ENCODE measurements at places on chromosomes 5 and 9.
A peak's percentile ranks its signal among the peaks of the same experiment; 100 is the strongest.

DNA sequence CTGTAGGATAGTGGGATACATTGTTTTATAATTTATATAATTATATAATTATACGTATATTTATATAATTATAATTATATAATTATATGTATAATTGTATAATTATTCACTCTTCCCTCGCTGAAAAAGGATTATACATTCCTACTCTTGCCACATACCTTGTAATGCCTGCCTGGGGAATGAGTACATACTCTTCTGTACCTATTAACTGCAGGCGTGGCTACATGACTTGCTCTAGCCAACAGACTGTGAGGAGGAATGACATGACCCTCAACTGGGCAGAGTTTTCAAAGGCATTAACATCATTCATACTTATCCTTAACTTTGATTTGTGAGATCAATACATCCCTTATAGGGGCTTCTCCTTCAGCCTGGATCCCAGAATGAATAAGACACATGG, 19.1 kb downstream of the ERMP1 start:
- DNase-seq: no peak

DNA sequence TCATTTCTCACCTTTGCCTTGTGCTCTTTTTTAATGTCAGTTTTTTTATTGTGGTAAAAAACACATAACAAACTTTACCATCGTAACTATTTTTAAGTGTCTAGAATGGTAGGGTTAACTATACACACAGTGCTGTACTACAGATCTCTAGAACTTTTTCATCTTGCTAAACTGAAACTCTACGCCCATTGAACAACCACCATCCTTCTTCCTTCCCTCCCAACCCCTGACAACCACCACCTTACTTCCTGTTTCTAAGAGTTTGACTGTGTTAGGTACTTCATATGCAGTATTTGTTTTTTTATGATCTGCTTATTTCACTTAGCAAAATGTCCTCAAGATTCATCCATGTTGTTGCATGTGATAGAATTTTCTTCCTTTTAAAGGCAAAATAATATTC, 54.9 kb downstream of the PSAT1 start:
- no peak for DNase-seq

- no peak for DNase-seq
Observed at GRCh38 chr9:137307255-137308056, 5.4 kb upstream of the NRARP start.

- no peak for DNase-seq
Observed at GRCh38 chr9:93085676-93086075, 10.3 kb upstream of the CARD19 start.

DNA sequence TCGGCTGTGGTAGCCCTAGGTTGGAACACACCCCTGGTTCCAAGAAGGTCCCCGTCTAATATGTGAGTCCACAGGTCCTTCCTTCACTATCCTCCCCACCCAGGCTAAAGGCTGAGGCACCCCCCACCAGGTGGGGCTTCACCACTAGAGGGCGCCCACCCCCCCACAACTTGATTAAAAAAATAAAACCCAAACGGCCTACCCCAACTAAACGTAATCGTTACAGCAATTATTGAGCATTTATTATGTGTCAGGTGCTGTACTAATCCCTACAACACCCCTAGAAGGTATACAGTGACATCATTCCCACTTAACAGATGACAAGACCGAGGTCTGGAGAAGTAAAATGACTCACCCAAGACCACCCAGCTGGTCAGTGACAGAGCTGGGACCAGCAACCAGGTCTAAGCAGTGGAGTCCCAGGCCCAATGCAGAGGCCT, 65.0 kb downstream of the FGF18 start:
- DNase-seq: peak; percentile 5
